ENCODE measurements at places on chromosomes 3 and 15. TPM values are rescaled to one million over a fixed set of nuclear protein-coding genes. Genes with fewer than 3 reads are reported as not detected.

NPAP1 gene
- not detected for total RNA-seq

EXD1 gene
- not detected for total RNA-seq

MEX3B gene
- total RNA-seq = 2.5 TPM

GPX1 gene
- total RNA-seq = 115 TPM

SEMA6D gene
- total RNA-seq = 12.4 TPM

ACKR4 gene
- 5.2 TPM for total RNA-seq

CASR gene
- total RNA-seq = not detected

FGF7 gene
- 34.1 TPM for total RNA-seq

ADAMTS7 gene
- total RNA-seq = 24.2 TPM

FEZF2 gene
- total RNA-seq = not detected

INKA1 gene
- 2.3 TPM for total RNA-seq

CPLX3 gene
- 1.2 TPM for total RNA-seq

RFX7 gene
- total RNA-seq = 8.9 TPM

PAQR9 gene
- total RNA-seq = 15.3 TPM

MORC1 gene
- not detected for total RNA-seq

PLSCR2 gene
- total RNA-seq = not detected

OCA2 gene
- total RNA-seq = not detected

ANKRD28 gene
- 21.6 TPM for total RNA-seq

PLD1 gene
- 59.5 TPM for total RNA-seq

ARGFX gene
- not detected for total RNA-seq

HDDC3 gene
- total RNA-seq = 12.7 TPM

LMAN1L gene
- 8.1 TPM for total RNA-seq

IMPG2 gene
- 0.11 TPM for total RNA-seq

RARB gene
- 15.6 TPM for total RNA-seq

SETD5 gene
- 49.9 TPM for total RNA-seq

CD200R1 gene
- total RNA-seq = 0.82 TPM

DUOXA1 gene
- 0.30 TPM for total RNA-seq

OR5K2 gene
- not detected for total RNA-seq

TRIM42 gene
- not detected for total RNA-seq

SNX33 gene
- total RNA-seq = 11.4 TPM

GOLGA8G gene
- not detected for total RNA-seq

C3orf70 gene
- 1.4 TPM for total RNA-seq

CHRD gene
- total RNA-seq = 6.5 TPM

MOBP gene
- not detected for total RNA-seq

ZNF770 gene
- 41.3 TPM for total RNA-seq

LRRC28 gene
- total RNA-seq = 22.9 TPM

INTS14 gene
- 12.2 TPM for total RNA-seq

DLEC1 gene
- total RNA-seq = 0.08 TPM

IGDCC3 gene
- 0.16 TPM for total RNA-seq

TBL1XR1 gene
- 102 TPM for total RNA-seq

MYO9A gene
- 22.5 TPM for total RNA-seq

RAD18 gene
- 6.8 TPM for total RNA-seq

CLN6 gene
- total RNA-seq = 6.6 TPM

All from left ventricle myocardium inferior (tissue), 1 donor.